MV-4-11 (cell line): ENCODE measurements at places on chromosomes 1 and 21.

GRCh38 chr1:2433936-2434655 is 21.7 kb upstream of the PEX10 start:
- DNase-seq: no peak

DNA sequence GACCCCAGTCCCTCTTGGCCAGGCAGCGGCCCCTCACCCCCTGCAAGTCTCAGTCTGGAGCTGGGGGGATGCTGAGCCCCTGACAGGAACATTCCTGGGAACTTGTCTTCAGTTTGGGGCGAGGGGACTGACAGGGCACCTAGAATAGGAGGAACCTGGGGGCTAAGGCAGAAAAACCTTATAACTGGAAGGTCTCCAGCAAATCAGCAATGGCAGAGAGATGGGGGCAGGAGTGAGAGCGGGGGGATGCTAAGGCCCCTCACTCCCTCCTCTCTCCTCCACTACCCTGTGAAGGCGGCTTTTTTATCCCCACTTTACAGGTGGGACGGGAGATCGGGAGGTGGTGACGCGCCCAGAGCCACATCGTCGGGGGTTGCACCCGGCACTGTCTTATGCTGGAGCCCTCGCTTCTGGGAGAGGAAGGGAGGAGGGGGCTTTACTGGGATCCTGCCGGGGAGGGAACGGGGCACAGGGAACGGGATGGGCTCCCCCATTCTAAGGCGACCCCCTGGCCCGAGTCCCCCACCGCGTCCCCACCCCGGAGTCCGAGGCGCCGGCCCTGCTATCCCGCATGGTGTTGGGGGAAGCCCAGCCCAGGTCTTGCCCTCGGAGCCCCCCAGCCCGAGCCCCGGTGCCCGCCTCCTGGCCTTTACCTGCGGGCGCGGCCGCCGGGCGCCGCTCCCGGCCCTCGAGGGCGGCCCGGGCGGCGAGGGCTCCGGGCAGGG is 456 bp downstream of the COL8A2 start:
- no peak for DNase-seq

- DNase-seq: no peak
Observed at GRCh38 chr1:231939118-231939517, 312.5 kb downstream of the DISC1 start.

DNA sequence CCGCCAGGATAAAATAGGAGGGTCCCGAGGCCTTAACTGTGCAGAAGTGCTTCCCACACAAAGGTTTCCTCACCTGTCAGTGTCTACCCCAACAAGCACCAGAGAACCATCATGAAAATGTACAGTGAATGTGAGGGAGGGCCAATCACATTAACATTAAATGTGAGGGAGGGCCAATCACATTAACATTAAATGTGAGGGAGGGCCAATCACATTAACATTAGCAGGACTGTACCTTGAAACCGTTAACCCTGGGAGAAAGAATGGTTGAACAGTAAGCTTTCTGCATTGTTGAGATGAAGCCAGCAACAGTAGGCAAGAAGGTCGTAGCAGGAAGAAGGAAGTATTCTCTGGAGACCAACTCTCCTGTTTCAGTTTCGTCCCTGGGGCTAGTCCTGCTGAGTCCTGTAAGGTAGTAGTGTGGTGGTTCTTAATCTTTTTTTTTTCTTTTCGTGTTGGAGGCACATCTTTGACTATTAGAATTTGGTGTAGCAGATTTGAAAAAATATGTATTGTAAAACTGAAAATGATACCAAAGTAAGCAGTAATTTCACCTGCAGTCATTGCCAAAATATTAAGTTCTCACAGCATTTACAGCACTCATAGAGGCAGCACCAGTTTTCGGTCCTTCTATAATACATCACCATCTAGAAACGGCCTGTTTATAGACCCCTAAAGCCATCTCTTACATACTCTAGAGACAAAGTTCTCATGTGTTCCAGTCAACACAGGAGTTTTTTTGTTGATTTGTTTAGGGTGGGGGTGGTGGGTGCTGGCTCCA is 98.6 kb upstream of the PPP2R5A start:
- peak; percentile 81 for DNase-seq

DNA sequence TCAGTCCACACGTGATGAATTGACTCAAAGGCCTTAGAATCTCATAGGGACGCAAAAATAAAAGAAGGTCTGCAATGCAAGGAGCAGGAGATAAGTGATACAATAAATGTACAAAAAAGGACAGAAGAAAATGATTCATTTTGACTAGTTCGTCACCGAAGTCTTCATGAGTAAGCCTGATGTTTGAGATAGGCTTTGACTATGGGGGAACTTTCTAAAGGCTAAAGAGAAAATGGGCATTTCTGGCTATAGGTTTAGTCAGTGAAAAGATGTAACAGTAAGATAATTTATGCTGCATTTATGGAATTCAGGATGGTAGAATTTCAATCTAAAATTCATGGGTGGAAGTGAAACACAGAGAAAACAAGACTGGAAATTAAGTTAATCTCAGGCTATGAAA is 163.0 kb downstream of the ADGRL4 start:
- no peak for DNase-seq

GRCh38 chr1:2271841-2272655 is 43.9 kb downstream of the SKI start:
- DNase-seq: peak; percentile 30

DNA sequence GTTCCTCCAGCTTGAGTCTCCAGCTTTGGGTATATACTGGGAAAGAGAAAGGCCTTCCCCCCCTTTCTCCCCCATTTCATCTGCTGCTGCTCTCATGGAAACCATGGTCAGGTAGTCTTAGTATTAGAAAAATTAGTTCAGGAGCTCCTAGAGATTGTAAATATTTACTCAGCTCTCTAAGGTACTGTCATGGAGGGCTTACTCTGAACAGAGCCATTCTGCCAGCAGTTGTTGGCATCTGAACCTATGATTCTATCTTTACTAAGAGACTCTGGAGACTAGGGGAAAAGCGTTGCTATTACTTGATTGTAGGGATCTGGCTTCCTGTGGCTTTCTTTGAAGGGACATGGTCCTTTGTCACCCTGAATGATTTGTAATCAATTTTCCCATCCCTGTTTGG is 6.1 kb downstream of the INTS3 start:
- no peak for DNase-seq

DNA sequence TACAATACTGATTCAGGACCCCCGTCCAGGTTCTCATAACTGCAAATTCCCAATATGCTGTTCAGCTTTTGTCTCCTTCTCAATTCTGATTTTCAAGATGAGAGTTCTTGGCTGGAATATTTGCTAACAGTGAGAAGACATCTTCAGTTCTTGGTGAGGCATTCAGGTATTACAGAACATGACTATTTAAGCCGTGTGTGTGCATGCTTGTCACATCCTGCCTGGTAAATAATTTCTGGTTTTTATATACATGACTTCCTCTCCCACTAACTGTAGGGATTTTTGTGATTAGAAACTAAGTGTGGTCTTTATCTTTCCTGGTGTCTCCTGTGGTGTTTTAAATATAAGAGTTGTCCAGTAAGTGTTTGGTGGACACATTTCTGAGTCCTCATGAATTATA is 10.2 kb upstream of the SLC19A2 start:
- no peak for DNase-seq

GRCh38 chr1:236332092-236332758 is 50.5 kb upstream of the ERO1B start:
- peak; percentile 88 for DNase-seq

GRCh38 chr1:235079443-235080296 is 49.0 kb downstream of the TOMM20 start:
- no peak for DNase-seq

GRCh38 chr1:243345205-243345604 is 89.4 kb downstream of the SDCCAG8 start:
- DNase-seq: no peak

DNA sequence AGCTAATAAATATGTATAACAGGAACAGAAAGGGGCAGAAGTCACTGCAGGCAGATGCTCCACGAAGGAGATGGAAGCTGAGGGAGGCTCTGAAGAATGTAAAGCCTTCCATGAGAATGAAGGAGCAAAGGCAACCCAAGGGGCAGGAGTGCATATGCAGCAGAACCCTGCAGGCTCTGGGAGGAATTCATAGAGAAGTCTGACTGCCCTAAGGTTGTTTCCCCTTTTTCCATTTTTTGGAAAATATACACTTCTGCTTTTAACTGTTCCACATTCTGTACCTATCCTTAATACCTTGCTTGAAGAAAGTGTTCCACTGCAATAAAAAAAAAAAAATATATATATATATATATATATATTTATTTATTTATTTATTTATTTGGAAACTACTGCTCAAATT is 69.6 kb downstream of the CD34 start:
- DNase-seq: peak; percentile 40

DNA sequence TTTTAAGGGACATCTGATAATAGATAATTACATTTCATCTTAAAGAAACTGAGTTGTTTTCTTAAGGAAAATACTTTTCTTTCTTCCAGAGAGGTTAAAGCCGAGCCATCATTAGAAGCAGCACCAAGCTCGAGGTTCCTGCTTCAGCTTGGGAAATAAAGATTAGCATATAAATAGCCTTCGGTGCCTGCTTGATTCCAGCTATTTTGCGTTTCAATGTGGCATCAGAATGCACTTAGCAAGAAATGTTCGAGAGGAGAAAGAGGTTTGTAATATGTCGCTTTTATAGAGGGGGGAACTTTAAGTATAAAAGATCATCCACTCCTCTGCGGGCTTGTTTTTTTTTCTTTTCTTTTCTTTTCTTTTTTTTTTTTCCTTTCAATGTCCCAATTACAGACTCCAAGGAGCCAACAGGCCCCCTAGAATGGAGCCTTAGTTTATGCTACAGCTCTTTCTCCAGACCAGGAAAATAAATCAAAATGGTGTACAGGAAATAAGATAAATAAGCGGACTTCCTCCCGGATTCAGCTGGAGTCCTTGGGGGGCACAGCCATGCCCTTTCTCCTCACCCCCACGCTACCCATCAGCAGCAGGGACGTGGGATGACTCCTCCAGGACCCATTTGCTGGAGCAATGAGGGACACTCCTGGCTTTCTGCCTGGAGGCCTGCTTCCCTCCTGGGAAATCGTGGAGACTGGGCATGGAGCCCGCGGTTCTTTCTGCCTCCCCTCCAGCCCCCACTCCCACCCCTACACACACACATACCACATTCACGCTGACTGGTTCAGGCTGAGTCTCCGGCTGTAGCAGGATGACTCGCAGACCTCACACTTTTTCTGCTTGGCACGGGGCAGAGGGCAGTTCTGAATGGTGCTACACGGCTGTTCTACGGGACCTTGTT is 131.6 kb downstream of the RRAGC start:
- no peak for DNase-seq

GRCh38 chr1:184199438-184200085 is 148.0 kb downstream of the TSEN15 start:
- DNase-seq: no peak

GRCh38 chr21:43818685-43819084 is 29.3 kb downstream of the RRP1 start:
- peak; percentile 93 for DNase-seq

DNA sequence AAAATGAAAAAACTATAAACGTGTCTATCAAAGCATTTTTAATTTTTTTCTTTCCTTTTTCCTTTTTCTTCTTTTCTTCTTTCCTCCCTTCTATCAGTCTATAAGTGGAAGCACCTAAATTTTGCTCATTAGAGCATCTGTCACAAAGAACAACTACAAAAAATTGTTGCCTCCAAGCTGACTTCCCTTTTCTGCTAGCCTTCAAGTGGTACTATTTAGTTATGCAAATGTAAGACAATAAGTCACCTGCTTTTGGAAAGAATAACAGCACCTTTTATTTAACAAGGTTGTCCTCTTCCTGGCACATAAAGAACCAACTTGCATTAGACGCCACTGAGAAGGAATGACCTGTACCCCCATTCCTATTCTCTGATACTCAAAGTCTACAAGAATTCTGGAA is 45.0 kb upstream of the C1orf53 start:
- DNase-seq: no peak

DNA sequence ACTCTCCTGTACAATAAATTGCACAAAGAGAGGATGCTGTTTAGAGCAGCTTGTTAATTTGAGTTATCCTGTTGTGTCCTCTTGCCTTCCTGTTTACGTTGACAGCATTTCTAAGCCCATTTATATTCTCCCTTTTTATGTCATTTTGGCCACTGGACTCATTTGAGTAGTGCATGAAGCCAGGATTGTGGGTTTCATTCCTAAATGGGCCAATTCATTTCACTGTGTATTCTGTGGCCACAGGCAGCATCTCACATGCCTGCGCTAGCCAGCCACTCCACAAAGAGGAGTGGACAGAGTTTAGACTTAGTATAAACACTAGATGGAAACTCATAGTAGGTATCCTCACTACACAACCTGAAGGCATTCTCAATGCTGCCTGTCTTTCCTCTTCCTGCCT is 73.4 kb downstream of the DTL start:
- no peak for DNase-seq

GRCh38 chr21:36882776-36883175 is 83.7 kb downstream of the HLCS start:
- no peak for DNase-seq

DNA sequence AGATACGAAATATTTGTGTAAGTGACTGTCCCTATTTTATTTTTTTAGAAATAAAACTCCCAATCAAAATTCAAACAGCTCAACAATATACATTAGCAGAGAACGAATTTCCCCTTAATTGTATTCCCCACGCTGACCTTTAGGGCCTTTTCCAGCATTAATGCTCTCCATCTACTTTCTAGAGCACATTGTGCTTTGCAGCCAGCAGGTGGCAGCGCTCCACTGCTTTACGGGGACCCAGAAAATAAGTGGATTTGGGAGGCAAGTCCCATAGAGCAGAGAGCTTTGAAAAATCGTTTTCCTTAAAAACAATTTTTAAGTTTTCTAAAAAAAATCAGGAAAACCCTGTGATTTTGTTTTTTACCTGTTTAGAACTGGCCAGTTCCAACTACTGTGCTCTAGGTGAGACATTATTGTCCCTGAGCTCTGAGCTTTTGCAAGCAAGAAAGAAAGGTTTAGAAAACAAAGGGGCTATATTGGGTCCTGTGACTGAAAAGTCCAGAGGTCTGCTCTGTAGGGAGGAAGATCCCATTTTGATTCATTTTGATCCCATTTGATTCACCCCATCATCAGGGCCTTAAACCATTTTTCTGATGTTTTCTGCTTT is 144.4 kb upstream of the ZNF644 start:
- peak; percentile 55 for DNase-seq

DNA sequence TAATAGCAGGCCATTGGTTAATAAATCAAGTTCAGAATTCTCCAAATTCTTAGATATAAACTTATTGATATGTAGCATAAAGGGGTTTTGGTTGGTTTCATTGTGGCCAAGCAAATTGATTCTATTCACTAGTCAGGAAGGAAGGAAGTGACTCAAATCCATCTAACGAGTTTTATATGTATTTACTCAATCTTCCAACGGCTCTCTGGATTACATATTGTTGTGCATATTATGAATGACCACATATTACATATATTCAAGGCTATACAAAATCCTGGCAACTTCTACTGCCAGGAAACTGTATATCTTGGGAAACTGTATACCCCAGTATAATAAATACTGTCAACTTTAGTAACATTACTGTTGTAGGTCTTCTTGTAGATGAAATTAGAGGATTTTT is 20.1 kb upstream of the PDE4B start:
- peak; percentile 62 for DNase-seq

GRCh38 chr1:88662723-88663122 is 21.4 kb upstream of the PKN2 start:
- DNase-seq: no peak

- DNase-seq: no peak
Observed at GRCh38 chr1:228077565-228078330, 4.8 kb upstream of the ARF1 start.
